ENCODE measurements at places on chromosomes 7 and 10. TPM values are rescaled to one million over a fixed set of nuclear protein-coding genes. Genes with fewer than 3 reads are reported as not detected.

Gene CCDC172
- not detected for total RNA-seq

Gene RPEL1
- not detected for total RNA-seq

Gene FZD8
- total RNA-seq: 23.8 TPM

Gene SPAM1
- total RNA-seq: not detected
